ENCODE measurements at places on chromosomes 4 and X.

DNA sequence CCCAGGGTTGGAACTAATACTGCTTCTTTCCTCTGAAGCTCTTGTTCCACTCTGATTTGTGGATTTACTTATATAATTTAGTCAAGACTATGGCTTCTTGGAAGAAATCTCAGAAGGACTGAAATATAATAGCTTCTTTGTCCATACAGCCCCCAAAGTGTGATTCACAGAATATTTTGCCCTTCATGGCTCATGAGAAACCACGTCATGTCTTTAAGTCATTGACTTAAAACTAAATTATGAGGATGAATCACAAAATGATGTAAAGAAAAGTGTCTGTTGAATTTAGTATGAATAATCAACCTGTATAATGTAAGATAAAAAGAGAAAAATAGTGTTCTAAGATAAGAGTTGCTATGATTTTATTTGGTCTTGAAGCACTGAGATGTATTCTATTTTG, 43.3 kb upstream of the AGA start:
- peak; percentile 89 for DNase-seq

- no peak for DNase-seq
These were observed 109.6 kb downstream of the PACRGL start for GRCh38 chr4:20809812-20810211.

DNA sequence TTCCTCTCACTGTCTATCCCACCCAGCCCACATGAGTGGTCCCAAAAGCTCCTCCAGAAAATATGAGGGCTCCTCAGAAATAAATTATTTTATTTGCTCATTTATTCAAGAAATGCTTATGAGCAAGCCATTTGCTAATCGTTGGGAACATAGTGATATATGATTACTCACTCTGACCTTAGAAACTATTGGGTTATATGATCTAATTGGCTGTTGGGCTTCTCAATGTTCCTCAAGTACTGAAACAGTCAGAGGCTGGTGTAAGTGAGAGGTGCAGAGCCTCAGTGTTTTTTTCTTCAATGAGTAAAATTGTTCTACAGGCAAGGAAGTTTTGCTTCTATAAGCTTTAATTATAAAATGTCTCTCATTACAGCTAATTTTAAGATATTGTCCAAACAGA, 893.8 kb upstream of the INTU start:
- DNase-seq, result no peak

- no peak for DNase-seq
These were observed 728.9 kb downstream of the PCDH18 start for GRCh38 chr4:136803433-136803832.

DNA sequence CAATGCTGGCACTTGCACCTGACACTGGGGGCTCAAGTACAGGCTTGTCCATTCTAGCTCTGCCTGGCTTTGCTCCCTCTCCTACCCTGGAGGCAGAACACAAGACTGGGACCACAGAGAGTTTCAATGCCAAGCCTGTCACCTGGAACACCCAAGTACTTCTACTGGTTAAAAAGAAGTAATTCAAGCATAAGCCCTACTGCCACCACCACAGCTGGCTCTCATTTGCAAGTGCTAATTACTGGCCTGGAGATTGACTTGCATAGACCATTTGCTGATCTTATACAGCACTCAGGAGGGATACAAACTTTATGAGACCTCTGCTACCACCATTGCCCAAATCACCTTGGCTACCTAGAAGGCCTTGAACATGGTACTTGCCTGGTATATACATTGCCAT, 1550.9 kb downstream of the C4orf33 start:
- no peak for DNase-seq

GRCh38 chrX:122504026-122504425, 680.1 kb upstream of the GRIA3 start:
- DNase-seq, result peak; percentile 8

DNA sequence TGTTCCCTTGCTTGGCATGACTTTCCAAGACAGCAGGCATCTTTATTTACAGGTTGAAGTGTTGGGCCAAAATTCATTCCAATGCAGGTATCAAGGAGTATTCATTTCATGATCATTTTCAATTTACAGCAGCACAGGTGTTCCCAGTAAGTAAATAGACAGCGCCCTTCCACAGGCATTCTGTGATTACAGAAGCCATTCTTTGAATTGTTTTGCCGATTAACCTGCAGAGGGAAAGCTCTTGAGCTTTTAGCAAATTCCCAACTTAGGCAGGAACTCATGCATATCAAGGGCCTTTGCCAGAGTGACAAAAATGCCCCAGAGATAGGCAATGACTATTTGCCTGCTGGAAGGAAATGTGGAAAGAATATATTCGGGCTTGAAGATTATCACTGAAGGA, 6.8 kb downstream of the TXK start:
- no peak for DNase-seq

DNA sequence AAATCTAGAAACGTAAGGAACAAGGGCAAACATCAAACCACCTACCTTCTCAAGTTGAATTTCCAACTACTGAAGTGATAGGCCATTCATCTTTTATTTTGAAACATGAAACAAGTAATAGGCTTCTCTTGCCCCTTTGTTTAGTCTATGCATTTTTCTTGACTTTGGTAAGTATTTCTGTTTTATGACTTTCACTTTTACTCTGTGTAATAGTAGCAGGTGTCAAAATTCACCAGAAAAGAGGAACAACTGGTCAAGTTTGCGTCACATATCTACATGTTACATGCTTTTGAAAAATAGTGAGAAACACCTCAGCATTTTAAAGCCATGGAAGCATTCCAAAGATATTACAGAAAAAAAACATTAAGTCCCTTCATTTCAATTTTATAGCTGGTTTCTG, 157.1 kb upstream of the FTHL17 start:
- DNase-seq, result no peak

All from astrocyte of the spinal cord (primary cell).